ENCODE measurements at places on chromosomes 2 and 18.

- DNase-seq = peak; percentile 43
Observed at GRCh38 chr18:69897397-69898108, 50.1 kb downstream of the CD226 start.

DNA sequence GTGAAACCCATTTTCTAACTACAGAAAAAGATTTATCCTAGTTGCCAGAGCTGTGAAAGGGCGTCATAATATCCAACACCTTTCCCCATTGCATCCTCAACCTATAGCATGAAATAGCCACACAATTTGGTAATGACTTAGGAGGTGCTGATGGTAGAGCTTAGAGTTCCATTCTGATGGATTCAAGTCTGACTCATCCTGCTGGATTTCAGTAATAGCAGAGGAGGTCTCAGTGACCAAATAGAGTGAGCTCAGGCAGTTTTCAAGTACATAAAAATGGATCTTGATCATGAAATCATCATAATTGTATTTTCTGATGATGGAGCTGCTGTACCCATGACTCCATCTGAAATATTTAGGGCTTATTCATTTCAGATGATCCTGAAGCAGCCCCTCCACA is 270.7 kb upstream of the KLHL29 start:
- no peak for DNase-seq

- no peak for DNase-seq
Observed at GRCh38 chr2:166727095-166727494, 161.2 kb upstream of the XIRP2 start.

DNA sequence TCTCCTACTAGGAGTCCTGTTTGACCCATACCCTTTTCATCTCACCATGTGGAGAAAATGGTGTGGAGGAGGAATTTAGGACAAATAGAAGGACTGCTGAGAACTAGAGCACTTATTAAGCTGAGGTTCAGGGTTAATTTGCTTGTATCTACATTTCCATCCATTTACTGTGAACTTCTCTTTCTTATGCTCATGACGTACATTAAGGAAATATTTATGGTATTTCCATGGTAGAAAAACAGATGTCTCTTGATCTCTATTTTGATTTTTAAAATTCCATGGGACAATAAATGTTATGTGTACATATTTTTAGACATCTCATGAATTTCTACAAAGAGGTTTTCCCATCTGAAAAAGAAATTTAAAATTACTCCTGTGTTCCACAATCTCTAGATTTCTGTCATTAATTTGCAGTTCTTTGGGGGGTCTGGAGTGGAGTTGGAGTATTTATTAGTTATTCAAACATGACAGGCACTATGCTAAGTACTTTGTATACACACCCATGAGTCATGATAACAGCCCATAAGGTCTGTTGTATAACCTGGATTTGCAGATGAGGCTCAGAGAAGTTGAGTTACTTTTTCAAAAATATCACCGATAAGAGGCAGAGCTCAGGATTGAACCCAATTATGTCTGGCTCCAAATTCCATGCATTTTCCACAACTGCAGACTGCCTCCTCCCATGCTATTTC is 112.6 kb downstream of the COPS8 start:
- DNase-seq = no peak

DNA sequence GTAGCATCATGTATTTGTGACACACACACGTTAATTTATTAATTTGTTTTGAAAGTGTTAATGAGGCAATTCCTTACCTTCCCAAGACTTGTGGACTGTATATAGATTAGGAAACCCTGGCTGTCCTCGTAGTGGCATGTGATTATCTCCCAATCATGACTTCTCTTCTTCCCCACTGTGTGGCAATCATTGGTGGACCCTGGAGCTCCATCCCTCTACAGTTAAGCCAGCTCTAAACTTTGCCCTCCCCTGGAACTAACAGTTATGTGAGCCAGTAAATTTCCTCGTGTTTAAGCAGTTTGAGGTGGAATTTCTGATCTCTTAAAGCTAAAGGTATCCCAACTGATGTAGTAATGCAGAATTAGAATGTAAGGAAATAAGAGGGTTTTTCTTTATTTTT is 22.0 kb downstream of the GALNT1 start:
- DNase-seq = no peak

GRCh38 chr2:107932979-107933378 is 53.3 kb upstream of the SLC5A7 start:
- no peak for DNase-seq

DNA sequence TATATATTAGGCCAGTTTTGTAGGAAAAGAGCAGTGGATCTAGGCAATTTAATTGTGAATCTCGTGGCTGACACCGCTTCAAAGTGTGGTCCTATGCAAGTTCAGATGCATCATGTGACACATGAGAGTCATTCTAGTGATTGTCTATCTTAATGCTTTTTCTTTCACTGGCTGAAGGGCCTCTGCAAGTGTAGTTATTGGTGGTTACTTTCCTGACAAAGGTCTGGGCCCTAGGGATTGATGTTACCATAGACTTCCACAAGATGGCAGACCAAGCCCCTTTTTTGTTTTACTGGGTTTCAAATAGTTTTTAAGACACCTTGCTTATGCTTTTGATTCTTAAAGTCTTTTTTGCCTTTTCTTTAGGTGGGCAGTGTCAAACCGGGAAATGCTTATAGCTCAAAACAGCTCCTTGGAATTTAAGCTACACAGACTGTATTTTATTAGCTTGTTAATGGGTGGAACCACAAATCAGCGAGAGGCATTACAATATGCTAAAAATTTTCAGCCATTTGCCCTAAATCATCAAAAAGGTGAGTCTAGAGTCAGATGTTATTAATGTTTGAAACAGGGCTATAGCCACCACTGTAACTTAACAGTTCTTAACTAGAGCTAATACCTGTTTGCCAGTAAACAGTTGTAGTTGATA is 25.9 kb downstream of the CD8A start:
- DNase-seq = no peak

- DNase-seq = no peak
Observed at GRCh38 chr18:29063346-29063745, 886.4 kb upstream of the CDH2 start.

DNA sequence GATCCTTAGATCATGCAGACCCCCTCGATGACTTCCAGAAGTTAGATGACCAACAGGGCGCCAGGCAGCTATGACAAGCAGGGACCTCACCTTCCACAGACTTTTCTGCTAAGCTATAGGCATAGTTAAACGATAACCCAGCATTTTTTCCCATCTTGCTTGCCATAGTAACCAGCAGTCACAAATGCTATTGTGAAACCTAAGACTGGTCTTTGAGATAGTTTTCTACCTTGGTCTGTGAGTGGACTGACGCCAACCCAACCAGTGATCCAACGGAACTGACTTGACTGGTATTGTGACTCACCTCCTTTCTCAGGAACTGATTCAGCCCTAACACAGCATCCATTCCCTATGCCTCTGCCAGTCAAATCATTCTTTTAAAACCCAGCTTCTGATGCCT is 361.2 kb downstream of the LRRTM4 start:
- no peak for DNase-seq

DNA sequence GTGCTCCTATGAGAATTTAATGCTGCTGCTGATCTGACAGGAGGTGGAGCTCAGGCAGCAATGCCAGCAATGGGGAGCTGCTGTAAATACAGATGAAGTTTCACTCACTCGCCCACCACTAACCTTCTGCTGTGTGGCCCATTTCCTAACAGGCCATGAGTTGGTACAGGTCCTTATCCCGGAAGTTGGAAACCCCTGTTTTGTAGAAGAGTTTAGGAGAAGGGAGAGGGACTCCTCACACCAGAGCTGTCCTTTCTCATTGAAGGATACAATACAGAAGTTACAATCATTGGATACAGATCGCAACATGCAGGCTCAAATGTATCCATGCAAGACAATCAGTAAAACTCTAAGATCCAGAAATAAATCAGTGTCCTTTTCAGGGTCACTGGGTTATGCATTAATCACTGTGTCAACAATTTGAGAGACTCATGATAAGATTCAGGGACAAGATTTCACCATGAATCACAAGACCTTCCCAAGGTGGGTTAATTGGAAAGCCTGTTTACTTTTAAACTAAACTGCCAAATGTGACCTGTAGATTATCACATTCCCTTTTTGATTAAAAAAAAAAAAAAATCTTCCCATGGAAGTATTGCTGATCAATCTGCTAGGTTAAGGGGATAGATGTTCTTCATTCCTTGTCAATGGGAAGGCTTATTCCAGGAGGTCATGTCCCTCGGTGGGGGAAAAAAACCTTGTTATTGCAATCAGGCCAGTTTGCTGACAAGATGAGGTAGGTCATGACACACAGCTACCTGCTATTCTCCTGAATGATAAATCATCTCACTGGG is 97.2 kb downstream of the SP100 start:
- no peak for DNase-seq

GRCh38 chr2:673615-674320 is 3.4 kb downstream of the TMEM18 start:
- DNase-seq = no peak

GRCh38 chr18:78240627-78241252 is 738.9 kb upstream of the SALL3 start:
- DNase-seq = no peak

GRCh38 chr2:83595121-83595690 is 863.9 kb downstream of the SUCLG1 start:
- DNase-seq = no peak

GRCh38 chr18:10111944-10112343 is 198.1 kb downstream of the VAPA start:
- DNase-seq = no peak
